Suprapubic skin (tissue), 4 donors: ENCODE measurements at places on chromosomes 6 and 20.

DNA sequence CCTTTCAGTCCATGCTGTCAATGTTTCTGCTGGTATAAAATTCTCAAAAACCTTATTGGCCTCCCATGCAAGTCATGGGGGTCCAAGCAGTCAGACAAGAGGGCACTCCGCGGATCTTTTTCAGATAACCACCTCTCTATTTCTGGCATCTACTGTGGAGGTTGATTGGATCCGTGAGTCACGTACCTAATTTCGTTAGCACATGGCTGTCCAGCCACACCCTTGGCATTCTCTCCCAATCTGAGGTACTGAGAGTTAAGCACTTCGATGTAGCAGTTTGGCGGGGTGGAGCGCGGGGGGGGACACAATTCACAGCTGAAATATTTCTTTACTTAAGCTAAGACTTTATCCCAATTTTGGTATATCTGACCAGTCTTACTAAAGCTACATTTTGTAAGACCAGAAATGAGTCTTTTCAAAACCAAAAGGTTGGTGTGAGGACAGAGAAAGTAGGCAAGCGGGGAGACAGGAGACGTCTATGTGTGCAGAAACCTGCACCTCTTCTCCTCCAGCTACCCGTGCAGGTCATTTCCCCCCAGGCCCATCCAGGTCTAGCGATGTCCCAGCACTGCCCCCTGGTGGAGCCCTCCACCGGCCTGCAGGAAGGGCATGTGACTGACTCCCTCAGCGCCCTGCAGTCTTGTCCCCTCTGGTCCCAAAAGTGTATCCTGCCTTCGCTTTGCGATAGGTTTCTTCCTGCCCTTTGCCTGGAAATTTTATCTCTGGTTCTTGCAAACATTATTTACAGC lies 113.1 kb downstream of the ADAT2 start:
- DNase-seq, result no peak

DNA sequence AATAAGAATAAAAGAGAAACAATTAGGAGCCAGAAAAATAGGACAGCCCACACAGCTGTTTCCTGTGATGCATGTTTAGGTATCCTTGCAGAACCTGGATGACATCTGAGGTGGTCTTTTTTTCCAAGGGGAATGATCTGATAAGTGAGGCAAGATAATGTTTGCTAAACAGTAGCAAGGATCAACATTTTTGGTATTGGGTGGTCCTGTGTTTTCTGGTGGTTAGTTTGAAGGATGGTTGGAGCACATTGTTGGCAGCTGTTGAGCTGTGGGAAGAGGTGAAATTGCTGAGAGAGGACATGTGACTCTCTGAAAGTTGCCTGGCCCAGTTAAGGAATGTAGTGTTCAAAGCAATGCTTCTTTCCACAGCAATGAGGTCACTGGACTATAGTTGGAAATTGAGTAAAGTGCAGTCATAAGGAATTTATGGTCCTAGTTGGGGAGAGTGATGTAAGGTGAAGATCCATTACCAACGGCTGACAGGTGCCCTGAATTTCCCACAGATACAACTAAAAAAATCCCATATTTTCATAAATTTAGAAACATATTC lies 270.2 kb upstream of the IMPG1 start:
- no peak for DNase-seq

DNA sequence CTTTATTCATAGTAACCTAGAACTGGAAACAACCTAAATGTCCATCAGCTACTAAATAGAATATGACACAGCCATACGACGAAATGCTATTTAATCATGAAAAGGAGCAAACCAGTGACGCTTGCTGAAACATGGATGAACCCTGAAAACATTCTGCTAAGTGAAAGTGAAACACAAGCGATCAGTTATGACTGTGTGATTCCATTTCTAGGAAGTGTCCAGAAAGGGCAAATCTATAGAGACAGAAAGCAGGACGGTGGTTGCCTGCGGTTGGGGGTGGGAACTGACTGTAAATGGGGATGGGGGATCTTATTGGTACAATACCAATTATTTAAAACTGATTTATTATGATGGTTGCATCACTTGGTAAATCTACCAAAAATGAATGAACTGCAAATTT lies 126.8 kb downstream of the IPCEF1 start:
- DNase-seq, result no peak

- DNase-seq, result no peak
These were observed 36.0 kb upstream of the FOXO3 start for GRCh38 chr6:108524528-108525248.

- DNase-seq, result no peak
These were observed 324 bp downstream of the JPH2 start for GRCh38 chr20:44186674-44187053.

DNA sequence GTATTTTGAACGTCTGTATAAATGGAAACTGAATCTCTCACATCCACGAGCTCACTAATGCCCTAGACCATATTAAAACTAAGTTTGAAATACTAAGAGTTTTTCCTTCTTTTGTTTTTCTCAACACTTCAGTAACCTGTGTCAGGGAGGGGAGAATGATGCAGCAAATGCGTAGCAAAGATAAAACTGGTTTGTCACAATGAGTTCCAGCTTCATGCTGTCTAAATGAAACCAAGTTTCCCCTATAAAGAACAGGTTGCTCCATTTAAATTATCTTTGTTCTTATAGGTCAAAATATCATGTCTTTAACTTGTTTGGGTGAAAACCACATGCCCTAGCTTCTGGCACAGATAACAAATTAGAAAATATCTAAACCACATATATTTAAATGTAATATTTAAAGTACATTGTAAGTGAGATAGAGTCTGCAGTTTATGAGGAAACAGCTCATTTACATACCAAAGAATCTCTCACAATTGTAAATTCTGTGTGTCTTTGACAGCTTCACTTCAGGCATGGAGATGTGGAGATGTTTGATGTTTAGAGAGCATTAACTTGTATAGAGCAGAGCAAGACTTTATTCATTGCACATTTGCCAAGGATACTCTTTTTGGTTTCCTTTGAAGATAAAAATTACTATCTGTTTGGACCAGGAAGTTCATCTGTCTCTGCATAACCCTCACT lies 7.3 kb downstream of the TRDN start:
- no peak for DNase-seq

- DNase-seq, result no peak
These were observed 1235.4 kb upstream of the GJE1 start for GRCh38 chr6:140897349-140897748.

DNA sequence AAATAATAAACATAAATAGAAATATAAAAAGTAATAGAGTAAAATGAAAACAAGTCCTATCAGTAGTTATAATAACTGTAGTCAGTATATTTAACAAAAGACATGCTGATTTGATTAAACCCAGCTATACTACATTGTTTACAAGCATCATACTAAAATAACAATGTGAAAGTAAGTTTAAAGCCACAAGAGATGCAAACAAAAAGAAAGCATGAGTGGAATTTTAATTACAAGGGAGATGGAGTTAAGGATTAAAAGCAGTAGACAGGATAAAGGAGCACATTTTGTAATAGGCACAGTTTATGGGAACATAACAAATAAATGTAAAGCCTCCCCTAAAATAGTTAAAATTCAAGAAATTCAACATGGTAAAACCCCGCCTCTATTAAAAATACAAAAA lies 41.5 kb downstream of the SENP6 start:
- DNase-seq, result no peak

- DNase-seq, result no peak
These were observed 121.0 kb downstream of the SYNDIG1 start for GRCh38 chr20:24590178-24590982.

DNA sequence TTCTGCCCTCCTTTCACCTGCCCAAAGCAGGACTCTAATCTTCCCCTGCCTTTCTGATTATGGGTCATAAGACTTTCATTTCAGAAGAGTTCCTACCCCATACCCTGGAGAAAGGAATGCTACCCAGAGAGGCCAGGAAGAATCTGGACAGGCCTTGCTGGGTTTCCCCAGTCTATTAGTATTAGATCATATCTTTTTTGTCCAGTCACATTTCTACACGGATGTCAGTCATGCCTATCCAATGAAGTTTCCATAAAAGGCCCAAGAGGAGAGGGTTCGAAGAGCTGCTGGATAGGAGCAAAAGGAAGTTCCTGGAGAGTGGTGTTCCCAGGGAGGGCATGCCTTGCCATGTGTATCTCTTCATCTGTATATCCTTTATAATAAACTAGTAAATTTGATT lies 3.2 kb downstream of the POLH start:
- no peak for DNase-seq
